ENCODE measurements at places on chromosomes 1 and 21. TPM values are rescaled to one million over a fixed set of nuclear protein-coding genes. Genes with fewer than 3 reads are reported as not detected.

The SPATA45 gene
- total RNA-seq: not detected

The TNFSF4 gene
- total RNA-seq: 0.26 TPM

- no peak overlapping the region for H3K27ac ChIP-seq
- no peak overlapping the region for H3K4me3 ChIP-seq
- no peaks in the 10 kb centered on the region for H3K4me1 ChIP-seq
- no peaks in the 10 kb centered on the region for H3K27me3 ChIP-seq
These were observed 44.8 kb upstream of the SPOCD1 start for GRCh38 chr1:31860581-31860980.

DNA sequence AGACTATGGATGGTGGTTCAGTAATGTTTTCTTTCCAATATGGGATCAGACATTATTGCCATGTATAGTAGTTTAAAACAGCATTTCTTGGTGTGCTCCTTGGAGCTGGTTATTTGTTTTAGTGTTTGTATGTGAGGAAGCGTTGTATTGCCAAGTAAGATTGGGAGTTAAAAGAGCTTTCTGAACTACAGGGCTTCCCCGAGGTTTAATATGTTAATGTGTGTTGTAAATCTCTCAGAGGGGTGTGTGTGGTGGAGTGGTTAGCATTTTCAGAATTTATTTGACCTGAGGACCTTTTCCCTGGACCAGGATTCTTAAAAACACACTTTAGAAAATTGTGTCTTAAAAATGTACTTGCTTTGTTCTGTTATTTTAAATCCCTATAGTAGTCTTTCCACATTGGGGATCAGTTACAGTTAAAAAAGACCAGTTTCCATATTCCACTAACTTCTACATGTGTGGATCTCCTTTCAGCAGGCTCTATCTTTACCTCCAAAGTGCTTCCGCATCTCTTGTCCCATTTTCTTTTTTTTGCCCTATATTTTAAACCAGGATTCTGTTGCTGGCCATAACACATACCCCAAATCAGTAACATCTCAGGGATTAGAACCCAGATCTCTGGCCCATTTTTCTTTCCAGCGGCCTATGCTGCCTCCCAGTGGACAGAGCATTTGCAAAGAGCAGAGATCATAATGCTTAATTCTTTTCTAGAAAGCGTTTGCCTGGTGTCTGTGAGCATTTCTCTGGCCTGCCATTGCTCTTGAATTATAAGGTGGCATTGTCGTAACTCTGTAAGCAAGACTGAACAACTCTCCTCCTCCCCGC lies 58.6 kb downstream of the PBX1 start:
- H3K36me3 ChIP-seq: peaks cover 7% of the 10 kb centered on the region
- DNase-seq: no peak
- peaks cover 67% of the 10 kb centered on the region for H3K4me1 ChIP-seq
- no peak overlapping the region for H3K27ac ChIP-seq
- no peaks in the 10 kb centered on the region for H3K27me3 ChIP-seq

GRCh38 chr1:47622776-47623556 lies 185.1 kb downstream of the FOXD2 start:
- no peaks in the 10 kb centered on the region for H3K36me3 ChIP-seq
- H3K4me1 ChIP-seq: no peaks in the 10 kb centered on the region
- peaks cover 11% of the 10 kb centered on the region for H3K27me3 ChIP-seq
- H3K4me3 ChIP-seq: no peak overlapping the region
- H3K27ac ChIP-seq: no peak overlapping the region

The RPTN gene
- total RNA-seq: not detected

The WDR64 gene
- total RNA-seq: not detected

The OR10J1 gene
- total RNA-seq: not detected

DNA sequence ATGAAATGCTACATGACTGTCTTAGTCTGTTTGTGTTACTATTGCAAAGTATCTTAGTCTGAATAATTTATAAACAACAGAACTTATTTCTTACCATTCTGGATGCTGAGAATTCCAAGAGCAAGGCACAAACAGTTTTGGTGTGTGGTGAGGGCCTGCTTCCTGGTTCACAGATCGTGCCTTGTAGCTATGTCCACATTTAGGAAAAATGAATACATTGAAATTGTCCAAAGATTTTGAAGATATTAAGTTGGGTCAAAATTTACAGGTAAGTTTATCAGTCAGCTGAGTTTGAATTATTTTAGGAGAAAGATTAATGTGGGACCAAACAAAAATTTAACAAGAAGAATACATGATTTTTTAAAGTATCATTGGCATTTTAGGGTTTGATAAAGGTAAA lies 293.5 kb downstream of the LTN1 start:
- no peaks in the 10 kb centered on the region for H3K36me3 ChIP-seq
- H3K4me1 ChIP-seq: no peaks in the 10 kb centered on the region
- no peak for DNase-seq
- no peak overlapping the region for H3K27ac ChIP-seq
- no peak overlapping the region for H3K4me3 ChIP-seq

GRCh38 chr1:83546874-83547273 lies 452.1 kb downstream of the TTLL7 start:
- H3K27me3 ChIP-seq: no peaks in the 10 kb centered on the region
- no peak overlapping the region for H3K4me3 ChIP-seq
- H3K36me3 ChIP-seq: no peaks in the 10 kb centered on the region
- no peak for DNase-seq

- no peak for DNase-seq
- H3K36me3 ChIP-seq: no peaks in the 10 kb centered on the region
- H3K27ac ChIP-seq: no peak overlapping the region
- no peaks in the 10 kb centered on the region for H3K4me1 ChIP-seq
- H3K4me3 ChIP-seq: no peak overlapping the region
- no peaks in the 10 kb centered on the region for H3K27me3 ChIP-seq
These were observed 69.9 kb downstream of the NFASC start for GRCh38 chr1:204940591-204940990.

DNA sequence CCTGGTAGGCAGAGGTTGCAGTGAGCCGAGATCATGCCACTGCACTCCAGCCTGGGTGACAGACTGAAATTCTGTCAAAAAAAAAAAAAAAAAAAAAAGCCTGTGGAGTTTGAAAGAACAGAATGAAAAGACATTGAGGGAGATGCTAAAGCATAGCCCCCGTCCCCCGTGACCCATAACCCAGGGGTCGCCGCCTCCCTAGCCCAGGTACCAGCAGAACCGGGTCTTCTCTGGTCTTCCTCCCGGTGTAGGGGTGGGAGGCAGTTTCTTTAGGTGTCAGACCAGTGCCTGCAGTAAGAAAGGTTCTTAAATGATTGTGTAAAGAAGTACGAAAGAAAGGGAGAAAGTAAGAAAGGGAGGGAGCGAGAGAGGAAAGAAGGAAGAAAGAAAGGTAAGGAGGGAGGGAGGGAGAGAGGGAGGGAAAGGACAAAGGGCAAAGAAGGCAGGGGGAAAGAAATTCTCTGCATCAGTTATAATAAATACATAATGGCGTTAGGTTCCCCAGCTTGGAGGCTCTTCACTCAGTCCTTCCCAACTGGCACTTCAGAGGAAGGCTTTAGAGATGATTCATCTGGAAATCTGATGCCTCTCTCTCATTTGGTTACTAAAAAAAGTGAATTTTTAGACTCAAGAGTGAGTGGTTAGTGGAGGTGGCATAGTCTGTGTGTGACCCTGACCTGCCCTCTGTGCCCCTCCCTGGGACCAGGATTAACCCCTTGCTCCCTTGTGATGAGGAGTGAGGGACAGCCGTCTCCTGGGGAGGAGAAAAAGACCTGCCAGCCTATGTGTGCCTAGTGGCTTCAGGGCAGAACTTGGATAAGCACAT lies 1.1 kb downstream of the IL24 start:
- no peak for DNase-seq
- peaks cover 3% of the 10 kb centered on the region for H3K4me1 ChIP-seq
- no peak overlapping the region for H3K27ac ChIP-seq
- no peaks in the 10 kb centered on the region for H3K36me3 ChIP-seq
- H3K4me3 ChIP-seq: no peak overlapping the region
- no peaks in the 10 kb centered on the region for H3K27me3 ChIP-seq

- no peak for DNase-seq
- no peaks in the 10 kb centered on the region for H3K36me3 ChIP-seq
- H3K27ac ChIP-seq: no peak overlapping the region
- no peak overlapping the region for H3K4me3 ChIP-seq
These were observed 121.6 kb upstream of the IRF2BP2 start for GRCh38 chr1:234731569-234732085.

The TTLL10 gene
- 0.27 TPM for total RNA-seq

- no peaks in the 10 kb centered on the region for H3K27me3 ChIP-seq
- peaks cover 21% of the 10 kb centered on the region for H3K4me1 ChIP-seq
- DNase-seq: no peak
- no peak overlapping the region for H3K27ac ChIP-seq
These were observed 51.9 kb downstream of the NR5A2 start for GRCh38 chr1:200079232-200079940.

The KPNA6 gene
- 81.1 TPM for total RNA-seq

The BGLAP gene
- 0.39 TPM for total RNA-seq

The ZYG11B gene
- 61.6 TPM for total RNA-seq

- no peaks in the 10 kb centered on the region for H3K27me3 ChIP-seq
- peak; percentile 9 for DNase-seq
- H3K27ac ChIP-seq: no peak overlapping the region
- no peak overlapping the region for H3K4me3 ChIP-seq
- H3K4me1 ChIP-seq: peaks cover 38% of the 10 kb centered on the region
- H3K36me3 ChIP-seq: peaks cover 4% of the 10 kb centered on the region
These were observed 62.3 kb downstream of the SLC19A1 start for GRCh38 chr21:45479691-45480675.

The ARHGEF11 gene
- total RNA-seq: 30.7 TPM

DNA sequence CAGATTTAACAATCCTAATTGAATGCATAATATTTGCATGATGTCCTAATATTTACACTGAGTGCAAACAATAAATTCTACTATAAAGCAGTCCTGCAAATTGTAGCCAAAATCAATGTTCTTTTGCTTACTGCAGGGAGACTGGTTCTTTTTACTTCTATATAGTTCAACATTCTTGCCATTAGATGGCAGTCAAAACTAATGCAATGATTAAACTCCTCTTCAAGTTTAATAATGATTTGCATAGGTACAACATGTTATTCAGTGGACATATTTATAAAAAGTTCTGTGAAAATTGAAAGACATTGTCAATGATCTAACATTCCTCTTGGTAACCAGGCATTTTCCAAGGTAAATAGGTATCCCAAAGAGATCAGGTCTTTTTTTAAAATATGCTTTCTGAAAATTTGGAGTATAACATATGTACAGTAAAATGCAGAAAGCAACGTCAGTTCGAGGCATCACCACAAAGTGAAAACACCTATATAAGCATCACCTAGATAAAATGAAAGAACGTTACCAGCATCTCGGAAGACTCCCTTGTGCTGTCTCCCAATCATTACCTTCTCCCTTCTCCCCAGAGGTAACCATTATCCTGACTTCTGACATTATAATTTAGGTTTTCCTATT lies 9.8 kb upstream of the FNBP1L start:
- DNase-seq: no peak
- no peak overlapping the region for H3K4me3 ChIP-seq
- H3K27ac ChIP-seq: no peak overlapping the region

GRCh38 chr1:233884461-233885151 lies 19.9 kb upstream of the SLC35F3 start:
- H3K27ac ChIP-seq: no peak overlapping the region
- H3K4me1 ChIP-seq: no peaks in the 10 kb centered on the region
- no peak for DNase-seq
- H3K27me3 ChIP-seq: no peaks in the 10 kb centered on the region
- H3K36me3 ChIP-seq: no peaks in the 10 kb centered on the region

GRCh38 chr21:34969423-34970166 lies 79.5 kb downstream of the RUNX1 start:
- no peaks in the 10 kb centered on the region for H3K4me1 ChIP-seq
- H3K4me3 ChIP-seq: no peak overlapping the region
- H3K27me3 ChIP-seq: peaks cover 12% of the 10 kb centered on the region
- H3K36me3 ChIP-seq: no peaks in the 10 kb centered on the region

DNA sequence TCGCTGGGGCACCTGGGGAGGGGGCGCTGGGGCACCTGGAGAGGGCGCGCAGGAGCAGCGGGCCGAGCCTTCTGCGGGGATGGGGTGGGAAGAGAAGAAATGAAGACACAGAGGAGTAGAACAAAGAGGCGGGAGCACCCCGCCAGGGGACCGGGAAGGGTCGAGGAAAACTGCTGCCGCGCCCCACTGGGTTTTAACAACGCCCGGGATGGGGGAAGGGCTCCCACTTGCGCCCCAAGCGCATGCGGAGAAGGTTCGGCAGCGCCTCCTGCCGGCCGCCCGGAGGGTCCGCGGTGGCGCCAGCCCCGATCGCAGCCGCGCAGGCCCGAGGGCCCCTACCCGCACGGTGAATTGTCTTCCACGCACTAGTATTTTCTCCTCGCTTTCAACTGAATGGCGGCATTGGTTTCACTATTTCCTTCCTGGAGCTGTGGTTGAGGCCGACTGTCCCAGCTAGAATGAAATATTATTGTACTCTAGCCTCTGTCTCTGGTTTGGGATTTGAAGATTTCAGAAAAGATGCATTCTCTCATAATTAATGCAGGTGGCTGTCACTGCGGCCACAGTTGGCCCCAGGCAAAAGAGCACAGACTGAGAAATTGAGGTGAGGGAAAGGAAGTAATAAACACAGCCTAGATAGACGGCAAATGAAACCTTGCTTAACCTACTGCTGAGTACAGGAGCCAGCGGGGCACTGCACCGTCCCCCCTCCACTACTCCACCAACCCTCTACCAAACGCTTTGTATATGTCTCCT lies 57.3 kb downstream of the MAB21L3 start:
- H3K4me1 ChIP-seq: peaks cover 47% of the 10 kb centered on the region
- DNase-seq: peak; percentile 83
- peak overlapping the region; percentile 58 for H3K4me3 ChIP-seq
- H3K27me3 ChIP-seq: no peaks in the 10 kb centered on the region
- no peaks in the 10 kb centered on the region for H3K36me3 ChIP-seq

The DNAJC28 gene
- total RNA-seq: 10.1 TPM

DNA sequence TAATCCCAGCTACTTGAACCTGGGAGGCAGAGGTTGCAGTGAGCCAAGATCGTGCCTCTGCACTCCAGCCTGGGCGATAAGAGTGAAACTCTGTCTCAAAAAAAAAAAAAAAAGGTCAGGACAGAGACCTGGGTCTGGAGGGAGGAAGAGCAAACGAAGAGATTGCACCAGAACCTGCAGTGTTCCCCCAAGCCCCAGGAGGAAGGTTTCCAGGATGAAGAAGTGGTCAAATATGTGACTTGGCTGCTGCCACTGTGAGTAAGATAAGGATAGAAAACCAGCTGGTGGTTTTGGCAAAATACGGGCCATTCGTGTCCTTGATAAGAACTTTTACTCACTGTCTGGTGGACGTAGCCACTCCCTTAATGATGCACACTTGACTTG lies 42.2 kb downstream of the CLDN14 start:
- H3K4me3 ChIP-seq: no peak overlapping the region
- H3K36me3 ChIP-seq: no peaks in the 10 kb centered on the region
- DNase-seq: no peak
- peak overlapping the region; percentile 26 for H3K27ac ChIP-seq
- no peaks in the 10 kb centered on the region for H3K27me3 ChIP-seq
- H3K4me1 ChIP-seq: no peaks in the 10 kb centered on the region

DNA sequence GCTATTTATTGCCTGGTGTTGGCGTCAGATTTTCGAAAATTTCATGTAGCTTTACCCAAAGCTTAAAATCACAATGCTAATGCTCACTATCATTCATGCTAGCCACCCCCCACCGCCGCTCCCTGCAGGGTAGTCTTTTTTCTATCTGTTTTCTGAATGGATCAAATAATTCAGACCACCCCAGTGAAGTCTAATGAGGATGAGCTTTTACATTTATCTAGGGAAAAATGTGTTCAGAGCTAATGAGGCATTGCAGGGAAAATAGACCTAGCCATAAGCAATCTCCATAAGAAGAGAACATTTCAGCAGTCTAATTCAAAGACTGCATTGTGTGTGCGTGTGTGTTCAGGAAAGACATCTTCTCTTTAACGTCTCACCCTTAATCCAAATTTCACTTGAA lies 533.0 kb upstream of the PRMT6 start:
- no peak overlapping the region for H3K27ac ChIP-seq
- H3K27me3 ChIP-seq: no peaks in the 10 kb centered on the region
- H3K36me3 ChIP-seq: no peaks in the 10 kb centered on the region
- no peak for DNase-seq
- no peak overlapping the region for H3K4me3 ChIP-seq
